Karpas-422 (cell line): ENCODE measurements at places on chromosomes 2 and 18.

- DNase-seq: no peak
Measured at GRCh38 chr2:221771297-221771696, 199.2 kb upstream of the EPHA4 start.

- no peak for DNase-seq
Measured at GRCh38 chr2:241567776-241568175, 9.2 kb downstream of the BOK start.

DNA sequence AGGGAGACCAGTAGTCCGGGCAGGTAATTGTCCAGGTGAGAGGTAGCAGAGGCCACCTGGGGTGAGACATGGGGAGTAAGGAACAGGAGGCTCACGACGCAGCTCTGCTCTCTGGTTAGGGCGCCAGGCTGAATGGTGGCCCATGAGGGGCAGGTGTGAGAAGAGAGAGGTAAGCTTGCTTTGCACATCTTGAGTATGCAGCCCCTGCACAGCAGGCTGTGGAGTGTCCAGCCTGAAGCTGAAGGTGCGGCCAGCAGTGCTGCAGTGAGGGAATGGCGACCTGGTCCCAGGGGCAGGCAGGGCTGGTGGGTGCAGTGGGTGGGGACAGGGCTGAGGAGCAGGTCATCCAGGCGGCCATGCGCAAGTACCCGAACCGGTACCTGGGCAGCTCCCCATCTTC is 15.7 kb downstream of the PRELID3A start:
- no peak for DNase-seq

DNA sequence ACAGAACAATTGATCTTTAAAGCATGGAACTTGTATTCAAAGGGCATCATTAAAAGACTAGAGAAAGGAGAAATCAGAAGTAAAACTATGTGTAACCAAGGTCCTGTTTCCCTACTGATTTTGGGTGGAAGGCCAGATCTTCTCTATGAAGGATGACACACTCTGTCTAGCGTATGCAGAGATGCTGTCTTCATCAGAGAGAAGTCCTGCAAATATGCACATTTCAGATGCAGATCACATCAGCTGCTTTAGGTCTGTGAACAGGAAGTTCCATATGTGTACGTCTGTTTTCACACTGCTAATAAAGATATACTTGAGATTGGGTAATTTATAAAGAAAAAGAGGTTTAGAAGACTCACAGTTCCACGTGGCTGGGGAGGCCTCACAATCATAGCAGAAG is 857.3 kb downstream of the CNTNAP5 start:
- no peak for DNase-seq

DNA sequence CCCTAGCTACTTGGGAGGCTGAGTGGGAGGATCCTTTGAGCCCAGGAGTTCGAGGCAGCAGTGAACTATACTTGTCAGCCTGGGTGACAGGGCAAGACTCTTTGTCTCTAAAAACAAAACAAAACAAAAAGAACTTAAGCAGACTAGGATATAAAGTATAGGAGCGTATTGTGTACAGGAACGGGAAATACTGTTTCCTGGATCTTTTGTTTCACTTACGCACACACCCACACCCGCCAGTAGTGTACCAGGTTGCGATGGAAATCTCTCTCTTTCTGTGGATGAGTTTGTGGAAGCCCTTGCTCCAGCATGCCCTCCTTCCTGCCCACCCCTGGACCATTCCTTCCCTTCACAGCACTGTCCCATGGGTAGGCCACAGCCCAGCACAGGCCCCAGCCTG is 136.3 kb downstream of the RPIA start:
- DNase-seq: no peak
